ENCODE measurements at places on chromosomes 4 and X. TPM values are rescaled to one million over a fixed set of nuclear protein-coding genes. Genes with fewer than 3 reads are reported as not detected.

Gene CHRDL1
- 0.14 TPM for total RNA-seq

Gene PCSK1N
- 0.09 TPM for total RNA-seq

Gene SCD5
- total RNA-seq, result 12.9 TPM

Gene RHOXF2
- total RNA-seq, result not detected

Gene SLITRK4
- under 0.01 TPM for total RNA-seq

Gene ARR3
- not detected for total RNA-seq
